ENCODE measurements at places on chromosomes 13 and 19. TPM values are rescaled to one million over a fixed set of nuclear protein-coding genes. Genes with fewer than 3 reads are reported as not detected.

DNA sequence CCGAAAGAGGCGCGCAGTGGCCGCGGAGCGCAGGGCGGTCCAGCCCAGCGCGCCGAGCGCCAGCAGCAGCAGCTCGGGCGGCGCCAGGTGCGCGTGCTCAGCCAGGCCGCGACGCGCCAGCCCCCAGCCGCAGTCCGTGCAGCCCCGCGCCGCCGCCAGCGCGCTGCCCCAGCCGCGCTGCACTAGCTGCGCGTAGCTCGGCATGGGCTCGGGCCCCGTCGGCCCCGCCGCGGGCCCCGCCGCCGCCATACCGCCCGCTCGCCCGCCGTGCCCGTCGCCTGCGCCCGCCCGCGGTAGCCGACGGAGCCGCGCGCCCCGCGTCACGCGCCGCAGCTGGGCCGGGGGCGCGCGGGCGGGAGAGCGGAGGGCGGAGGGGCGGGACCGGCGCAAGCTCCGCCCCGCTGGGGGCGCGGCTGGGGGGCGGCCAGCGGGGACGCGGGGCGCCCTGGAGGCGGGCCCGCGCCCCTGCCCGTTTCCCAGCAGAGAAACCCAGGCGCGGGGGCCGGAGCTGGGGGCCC, at the start of gene CERS1:
TSS of gene CERS1 (minus strand) at position 335 of the 518 bp plus-strand sequence. CDS start at position 249, 86 bp downstream.
- no peak within 1 kb of the TSS for H3K27ac ChIP-seq
- DNase-seq = no peak
- H3K4me1 ChIP-seq = peaks cover 20% of the 10 kb centered on the region
- peaks cover 7% of the 10 kb centered on the region for H3K27me3 ChIP-seq
- peak within 1 kb of the TSS; percentile 29 for H3K4me3 ChIP-seq
- no peaks in the 10 kb centered on the region for H3K36me3 ChIP-seq

The PRRG2 gene
- 6.7 TPM for total RNA-seq

DNA sequence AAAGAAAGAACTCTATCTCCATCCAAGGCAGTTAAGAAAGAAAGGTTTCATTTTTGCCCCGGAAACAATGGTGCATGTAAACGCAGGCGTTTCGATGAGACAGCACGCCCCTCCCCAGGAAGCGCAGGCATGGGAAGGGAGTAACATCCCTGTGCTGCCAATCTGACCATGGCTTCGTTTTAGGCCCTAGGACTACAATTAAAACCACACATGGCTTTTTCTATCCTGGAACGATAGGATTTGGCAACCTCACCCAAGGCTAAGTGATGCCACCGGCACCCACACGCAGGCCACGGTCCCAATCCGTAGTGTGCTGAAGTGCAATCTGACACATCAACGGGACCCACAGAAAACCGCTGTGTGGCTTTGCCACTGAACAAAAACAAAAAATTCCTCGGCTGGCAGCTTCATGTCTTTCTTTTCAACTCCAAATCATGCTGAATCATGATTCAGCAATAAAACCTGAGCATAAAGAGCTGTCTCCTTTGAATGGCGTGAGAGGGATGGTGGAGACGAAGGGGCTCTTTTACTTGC, 24.2 kb downstream of the RANBP3 start:
- H3K27me3 ChIP-seq = no peaks in the 10 kb centered on the region
- DNase-seq = no peak
- H3K4me3 ChIP-seq = no peak overlapping the region
- peaks cover 79% of the 10 kb centered on the region for H3K4me1 ChIP-seq

GRCh38 chr13:109273326-109273751, 513.0 kb downstream of the IRS2 start:
- no peaks in the 10 kb centered on the region for H3K27me3 ChIP-seq
- H3K4me1 ChIP-seq = peaks cover 8% of the 10 kb centered on the region
- DNase-seq = no peak
- H3K4me3 ChIP-seq = no peak overlapping the region
- peak overlapping the region; percentile 36 for H3K27ac ChIP-seq

DNA sequence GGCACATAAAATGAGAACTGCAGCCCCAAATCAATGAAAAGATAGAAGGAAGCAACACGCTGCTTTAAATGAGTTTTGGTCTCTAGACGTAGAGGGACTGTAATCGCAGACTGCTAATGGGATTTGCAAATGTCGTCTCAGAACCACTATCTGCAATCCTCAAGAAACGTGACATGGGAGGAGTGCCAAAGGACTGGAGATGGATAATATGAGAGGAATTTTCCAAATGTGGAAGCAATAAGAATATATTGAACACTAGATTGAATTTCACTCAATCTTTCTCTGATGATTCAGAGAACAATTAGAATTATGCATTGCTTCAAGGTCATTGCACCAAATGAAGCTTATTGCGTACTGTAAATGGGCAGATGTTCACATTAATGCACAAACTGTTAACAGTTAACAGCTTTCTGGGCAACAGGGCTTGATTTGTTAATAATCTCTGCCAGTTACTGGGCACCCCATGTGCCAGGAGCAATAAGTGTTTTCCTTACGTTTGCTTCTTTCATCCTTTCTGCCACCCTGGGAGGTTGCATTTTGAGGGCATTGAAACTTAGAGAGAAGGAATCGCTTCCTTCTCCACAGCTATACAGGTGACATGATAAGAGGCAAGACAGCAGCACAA, 62.8 kb upstream of the WASF3 start:
- H3K4me3 ChIP-seq = no peak overlapping the region
- no peaks in the 10 kb centered on the region for H3K36me3 ChIP-seq
- DNase-seq = no peak
- H3K27me3 ChIP-seq = no peaks in the 10 kb centered on the region

DNA sequence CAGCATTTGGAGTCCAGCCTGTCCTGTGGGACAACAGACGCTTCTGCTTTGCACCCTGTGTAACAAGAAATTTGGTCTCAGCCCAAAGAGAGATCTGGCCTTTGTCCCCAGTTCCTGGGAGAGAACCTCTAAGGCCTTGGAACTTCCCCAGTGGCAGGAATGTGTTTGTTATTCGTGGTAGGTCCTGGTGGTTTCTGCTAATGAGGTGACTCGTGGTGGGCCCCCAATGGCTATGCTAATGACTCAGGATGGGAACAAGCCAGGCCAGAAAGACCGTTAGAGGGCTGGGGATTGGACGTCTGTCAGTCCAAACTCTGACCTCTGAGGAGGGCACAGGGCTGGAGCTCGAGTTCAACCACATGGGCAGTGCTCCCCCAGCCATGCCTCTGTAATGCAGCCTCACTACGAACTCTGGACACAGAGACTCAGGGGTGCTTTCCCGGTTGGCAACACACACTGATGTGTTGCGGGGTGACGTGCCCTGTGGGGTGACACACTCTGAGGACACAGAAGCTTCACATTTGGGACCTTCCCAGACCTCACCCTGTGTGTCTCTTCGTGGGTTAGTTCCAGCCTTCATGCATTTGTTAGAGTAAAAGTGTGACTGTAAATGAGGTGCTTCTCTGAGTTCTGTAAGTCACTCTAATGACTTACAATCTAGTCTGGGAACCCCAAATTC, 38.9 kb downstream of the TEX29 start:
- H3K27ac ChIP-seq = no peak overlapping the region
- no peak for DNase-seq
- H3K36me3 ChIP-seq = no peaks in the 10 kb centered on the region

The FOSB gene
- total RNA-seq = 94.9 TPM

- no peak for DNase-seq
- no peak overlapping the region for H3K4me3 ChIP-seq
- H3K27ac ChIP-seq = no peak overlapping the region
- H3K27me3 ChIP-seq = no peaks in the 10 kb centered on the region
- no peaks in the 10 kb centered on the region for H3K36me3 ChIP-seq
- H3K4me1 ChIP-seq = no peaks in the 10 kb centered on the region
Measured at GRCh38 chr13:64347664-64348063, 2882.5 kb downstream of the PCDH9 start.
